ENCODE measurements at places on chromosomes 11 and 22.

DNA sequence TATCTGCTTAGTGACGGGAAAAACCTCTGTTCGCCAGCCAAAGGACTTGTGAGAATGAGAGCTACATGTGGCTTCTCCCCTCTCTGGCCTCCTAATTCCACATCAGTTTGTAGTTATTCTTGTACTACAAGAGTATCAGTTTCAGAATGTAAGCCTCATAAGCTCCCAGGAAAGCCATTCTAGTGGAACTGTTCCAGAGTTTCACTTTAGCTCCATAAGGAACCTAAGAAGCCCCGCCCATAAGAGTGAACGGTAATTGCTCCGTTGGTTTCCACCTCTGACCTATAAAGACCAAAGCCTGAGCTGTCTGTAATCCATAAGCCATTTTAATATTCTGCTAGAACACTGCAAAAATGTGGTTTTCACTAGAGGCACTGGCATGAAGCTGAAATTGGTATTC lies 53.0 kb downstream of the SIK3 start:
- no peak for DNase-seq

DNA sequence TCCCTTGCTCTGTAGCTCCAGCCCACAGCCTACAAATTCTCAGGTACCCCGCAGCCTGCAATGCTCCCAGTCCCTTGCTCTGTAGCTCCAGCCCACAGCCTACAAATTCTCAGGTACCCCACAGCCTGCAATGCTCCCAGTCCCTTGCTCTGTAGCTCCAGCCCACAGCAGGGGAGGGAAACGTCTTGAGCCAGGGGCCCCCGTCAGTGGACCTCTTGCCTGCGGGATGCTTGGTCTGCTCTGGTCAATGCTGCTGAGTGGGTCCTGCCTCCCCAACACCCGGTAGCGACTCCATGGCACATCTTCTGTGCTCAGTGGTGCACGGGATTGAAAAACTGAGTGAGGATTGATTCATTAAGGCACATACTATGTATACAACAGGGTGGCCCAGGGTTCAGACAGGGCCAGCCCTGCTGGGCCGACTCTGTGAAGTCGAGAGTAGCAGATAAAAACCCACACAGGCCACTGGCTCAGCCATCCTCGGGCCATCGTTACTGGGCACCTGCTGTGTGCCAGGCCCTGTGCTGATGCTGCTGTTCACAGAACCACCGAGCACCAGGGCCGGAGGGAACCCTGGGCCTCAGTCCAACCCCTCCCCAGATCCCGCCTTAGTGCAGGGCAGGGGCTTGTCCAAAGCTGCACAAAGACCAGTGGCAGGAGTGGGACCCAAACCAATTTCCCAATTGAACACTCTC lies 69.7 kb downstream of the MYO7A start:
- no peak for DNase-seq

DNA sequence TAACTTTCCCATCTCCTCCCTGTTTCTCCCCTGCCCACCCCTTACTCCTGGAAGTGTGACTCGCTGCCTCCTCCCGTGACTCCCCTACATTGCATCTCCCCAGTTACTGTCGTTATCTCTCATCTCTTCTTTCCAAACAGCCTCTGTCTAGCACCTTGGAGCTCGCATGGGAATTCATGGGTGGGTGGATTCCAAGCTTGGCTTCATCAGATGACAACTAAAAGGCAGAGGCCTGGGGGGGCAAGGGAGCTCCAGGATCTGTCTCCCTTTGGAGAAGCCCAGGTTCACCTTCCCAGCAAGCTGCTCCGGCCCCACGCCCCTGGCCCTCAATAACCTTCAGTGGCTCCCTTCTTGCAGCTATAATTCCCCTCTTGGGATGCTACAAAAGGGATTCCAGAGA lies 6.9 kb upstream of the CCND1 start:
- no peak for DNase-seq

DNA sequence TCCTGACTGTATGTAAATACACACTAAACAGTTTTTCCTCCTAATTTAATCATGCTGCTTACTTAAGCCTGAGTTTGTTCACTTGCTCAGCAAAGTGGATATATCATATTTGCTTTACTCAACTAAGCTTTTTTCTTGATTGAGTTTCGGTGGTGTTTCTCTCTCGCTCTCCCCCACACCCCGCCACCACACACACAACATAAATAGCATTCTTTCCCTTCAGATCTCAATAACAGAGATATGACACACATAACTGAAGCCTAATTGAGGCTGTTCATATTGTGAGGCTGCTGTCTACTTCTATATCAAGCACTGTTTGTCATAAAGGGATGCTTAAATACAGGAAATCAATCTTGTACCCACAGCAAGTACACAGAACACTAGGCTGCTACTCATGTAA lies 364.9 kb downstream of the FAT3 start:
- no peak for DNase-seq

GRCh38 chr11:57323855-57324153 lies 948 bp downstream of the TNKS1BP1 start:
- no peak for DNase-seq

DNA sequence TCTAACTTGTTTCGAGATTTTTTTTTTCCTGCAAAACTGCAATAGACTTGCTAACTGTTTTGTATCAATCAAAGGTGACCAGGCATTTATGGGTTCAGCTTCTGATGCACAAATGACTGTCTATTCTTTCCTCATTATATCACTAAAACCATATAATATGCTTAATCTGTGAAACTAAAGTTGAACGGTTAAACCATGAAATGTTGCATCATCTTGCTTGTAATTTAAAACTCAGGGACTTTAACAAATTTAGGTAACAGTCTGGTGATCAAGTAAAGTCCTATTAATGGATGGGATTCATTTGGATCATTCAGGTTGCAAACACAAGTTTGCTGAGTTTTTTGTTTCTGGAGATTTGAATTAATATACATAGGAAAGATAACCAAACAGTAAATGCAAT lies 232.0 kb upstream of the LUZP2 start:
- DNase-seq = no peak

DNA sequence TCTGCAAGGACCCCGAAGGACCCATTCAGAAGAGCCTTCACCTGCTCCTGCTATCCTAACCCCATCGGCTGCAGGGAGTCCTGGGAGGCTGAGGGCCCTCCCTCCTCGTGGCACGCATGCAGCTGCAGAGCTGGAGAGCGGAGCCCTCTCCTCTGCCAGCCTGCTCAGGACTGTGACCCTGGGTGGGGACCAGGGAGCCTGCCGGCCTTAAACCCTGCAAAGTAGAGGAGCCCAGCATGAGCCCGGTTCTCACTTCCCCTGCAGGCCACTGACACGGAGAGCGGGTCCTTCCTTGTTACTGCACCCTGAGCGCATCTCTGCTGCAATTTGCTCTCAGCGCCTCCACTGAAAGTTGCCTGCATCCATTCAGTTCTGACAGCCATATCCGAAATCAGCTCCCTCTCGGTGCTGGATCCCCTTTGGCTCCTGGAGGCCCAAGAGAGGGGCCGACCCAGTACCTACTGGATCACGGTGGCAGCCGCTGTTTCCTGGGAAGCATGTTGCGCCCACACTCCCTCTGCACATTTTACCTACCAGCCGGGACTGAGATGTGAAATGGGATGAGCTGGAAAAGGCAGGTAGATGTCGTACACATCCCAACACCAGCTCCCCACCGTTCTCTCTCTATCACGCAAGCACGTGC lies 312.1 kb downstream of the NTM start:
- DNase-seq = no peak

DNA sequence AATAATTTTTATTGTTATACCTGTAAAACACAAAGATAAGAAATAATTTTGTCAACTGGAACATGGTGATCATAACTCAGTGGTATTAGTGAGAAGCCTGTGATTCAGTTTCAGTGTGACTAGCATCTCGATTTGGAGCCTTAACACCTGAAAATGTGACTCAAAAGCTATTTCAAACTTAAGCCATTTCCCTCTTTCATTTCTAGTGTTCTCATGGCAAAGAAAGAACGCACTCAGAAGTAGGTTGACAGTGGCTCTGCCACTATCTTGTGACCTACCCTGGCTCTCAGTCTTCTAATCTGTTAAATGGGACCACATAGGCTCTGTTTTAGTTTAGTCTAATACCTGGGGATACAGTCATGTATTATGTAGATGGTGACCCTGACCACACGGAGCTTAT lies 62.7 kb downstream of the ISX start:
- no peak for DNase-seq

- no peak for DNase-seq
Observed at GRCh38 chr11:131488238-131488637, 117.8 kb downstream of the NTM start.

- DNase-seq = no peak
Observed at GRCh38 chr11:119635041-119635740, 93.8 kb downstream of the NECTIN1 start.

DNA sequence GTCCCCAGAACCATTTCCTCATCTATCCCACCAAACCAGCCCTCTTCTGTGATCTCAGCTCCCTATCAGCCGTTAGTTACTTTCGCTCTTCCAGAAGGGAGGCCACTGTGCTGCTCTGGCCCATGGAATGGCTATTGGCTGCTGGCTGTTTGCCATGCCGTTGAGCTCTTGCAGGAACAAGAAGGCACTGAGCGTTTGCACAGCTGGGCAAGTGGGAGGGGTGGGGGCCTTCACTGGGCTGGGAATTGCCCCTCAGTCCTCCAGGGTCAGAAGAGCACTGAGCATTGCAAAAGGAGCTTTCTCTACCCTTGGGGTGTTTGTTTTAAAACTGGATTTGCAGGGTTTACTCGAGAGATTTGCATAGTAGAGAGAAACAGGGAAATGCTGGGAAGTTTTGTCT lies 129.0 kb upstream of the PARVA start:
- DNase-seq = peak; percentile 100

DNA sequence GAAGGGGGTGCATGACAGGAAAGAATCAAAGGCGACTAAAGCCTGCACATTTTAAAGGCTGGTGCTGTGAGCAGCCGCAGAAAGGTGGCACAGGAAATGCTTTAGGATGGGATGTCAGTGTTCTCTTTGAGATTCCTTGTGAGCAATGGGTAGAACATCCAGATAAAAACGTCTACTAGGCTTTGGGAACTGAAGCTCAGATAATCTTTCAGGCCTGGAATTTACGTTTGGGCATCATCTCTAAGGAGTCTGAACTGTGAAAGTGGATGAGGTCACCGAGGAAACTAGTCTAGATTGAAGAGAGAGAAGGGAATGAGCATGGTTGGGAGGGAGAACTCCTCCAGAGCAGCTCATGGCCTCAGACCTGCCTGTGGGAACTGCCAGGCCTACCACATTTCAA lies 65.7 kb downstream of the FLI1 start:
- DNase-seq = no peak

DNA sequence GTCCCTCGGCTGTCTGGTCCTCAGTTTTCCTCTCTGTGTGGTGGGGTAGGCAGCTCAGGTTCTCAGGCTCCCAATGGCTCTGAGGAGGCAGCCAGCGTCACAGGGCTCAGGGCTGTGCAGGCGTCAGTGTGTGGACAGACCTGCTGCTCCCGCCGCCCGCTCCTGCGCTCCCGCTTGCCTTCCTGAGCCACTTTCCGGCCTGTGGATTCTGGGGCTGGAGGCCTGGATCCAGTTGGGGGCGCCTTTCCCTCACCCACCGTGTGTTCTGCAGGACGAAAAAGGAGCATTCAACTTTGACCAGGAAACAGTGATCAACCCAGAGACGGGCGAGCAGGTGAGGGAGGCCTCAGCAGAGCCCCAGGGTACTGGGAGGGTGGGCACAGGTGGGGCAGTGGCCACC lies 14.7 kb downstream of the DPP3 start:
- no peak for DNase-seq

DNA sequence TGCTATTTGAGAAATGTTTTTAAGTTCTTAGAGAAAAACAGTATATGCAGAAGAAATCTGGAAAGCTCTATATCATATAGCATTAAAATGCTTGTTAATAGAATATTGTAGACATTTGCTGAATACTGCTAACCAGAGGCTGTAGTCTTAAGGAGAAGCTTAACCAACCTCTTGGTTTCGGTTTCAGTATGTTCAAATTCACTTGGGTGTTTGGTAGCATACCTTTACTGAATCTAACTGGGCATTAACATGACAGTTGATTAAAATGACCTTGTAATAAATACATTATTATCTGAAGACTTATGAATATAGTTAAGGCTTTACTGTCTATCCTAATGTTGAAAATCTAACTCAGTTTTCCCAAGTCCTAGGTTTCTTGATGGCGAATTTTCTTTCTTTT lies 5.4 kb downstream of the PCF11 start:
- no peak for DNase-seq

DNA sequence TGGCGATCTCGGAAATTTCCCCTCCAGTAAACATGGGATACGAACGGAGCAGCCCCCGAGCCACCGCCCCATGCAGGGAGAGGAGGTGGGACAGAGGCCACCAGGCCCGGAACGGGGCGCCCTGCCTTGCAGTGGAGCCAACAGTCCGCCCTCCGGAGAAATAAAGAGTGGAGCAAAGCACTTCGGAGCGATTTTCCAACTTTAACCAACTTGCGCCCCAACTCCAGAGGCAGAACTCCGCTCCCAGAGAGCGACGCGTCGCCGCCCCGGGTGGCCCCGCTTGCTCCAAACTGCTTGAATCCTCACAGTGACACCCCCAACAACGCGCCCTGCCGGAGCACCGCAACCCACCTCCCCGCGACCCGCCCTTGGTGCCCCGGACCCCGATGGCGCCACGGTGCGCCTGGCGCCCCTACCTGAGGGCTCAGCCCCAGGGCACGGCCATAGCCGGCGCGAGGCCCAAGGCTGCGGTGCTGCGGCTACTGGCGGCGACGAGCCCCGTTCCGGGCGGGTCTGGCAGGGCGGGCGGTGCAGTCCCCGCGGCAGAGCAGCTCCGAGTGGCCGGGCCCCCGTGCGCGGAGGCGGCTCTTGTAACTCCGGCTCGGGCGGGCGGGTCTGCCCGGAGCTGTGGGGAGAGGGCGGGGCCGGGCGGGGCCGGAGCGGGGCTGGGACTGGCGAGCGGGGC lies at the start of gene AHNAK:
Gene AHNAK, minus strand, starts transcription at position 563 of the 685 bp plus-strand sequence. CDS start 10,708 bp downstream, outside the sequence.
- peak; percentile 94 for DNase-seq

GRCh38 chr11:123939317-123939716 lies at the start of gene OR4D5:
OR4D5 (plus strand) TSS chr11:123939617; CDS start chr11:123939617, 0 bp downstream.
- DNase-seq = no peak

GRCh38 chr11:130763087-130763980 lies 152.9 kb downstream of the SNX19 start:
- DNase-seq = no peak

DNA sequence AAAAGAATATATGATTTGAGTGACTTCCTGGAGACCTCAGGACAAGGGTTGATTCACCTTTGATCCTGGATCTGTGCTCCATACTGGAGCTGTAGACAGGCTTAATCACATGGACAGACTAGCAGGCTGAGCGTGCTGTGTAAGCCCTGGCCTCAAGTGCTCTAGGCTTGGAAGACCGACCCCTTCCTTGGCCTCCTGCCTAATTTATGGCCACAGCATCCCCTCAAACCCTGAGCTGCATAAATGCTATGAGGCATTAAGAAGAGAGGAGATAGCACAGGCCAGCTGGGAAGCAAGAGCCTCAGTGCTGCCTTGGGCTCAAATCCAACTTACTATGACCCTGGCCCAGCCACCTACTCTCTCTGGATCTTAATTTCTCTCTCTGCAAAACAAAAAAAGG lies 385.1 kb downstream of the BUD13 start:
- no peak for DNase-seq

DNA sequence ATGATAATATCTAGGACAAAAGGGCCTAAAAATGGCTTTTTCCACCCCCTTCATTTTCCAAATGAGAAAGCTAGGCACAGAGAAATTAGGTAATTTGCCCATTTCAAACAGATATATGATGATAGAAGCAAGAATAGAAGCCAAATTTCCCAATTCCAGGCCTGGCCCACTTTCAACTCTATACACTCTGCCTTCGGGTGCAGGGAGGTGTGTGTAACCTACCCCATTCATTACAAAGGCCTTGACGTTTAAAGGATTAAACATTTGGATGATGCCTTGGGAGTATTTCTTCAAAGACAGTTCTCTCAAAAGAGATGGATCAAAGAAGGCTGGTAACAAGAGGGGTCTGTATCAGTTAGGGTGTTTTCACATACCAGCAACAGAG lies 134.1 kb downstream of the CCDC34 start:
- DNase-seq = no peak

GRCh38 chr11:96827164-96827563 lies 437.4 kb downstream of the JRKL start:
- DNase-seq = no peak

All from NCI-H526 (cell line).